ENCODE measurements at places on chromosomes 13 and 19.

GRCh38 chr19:39919976-39920375 lies 14.5 kb downstream of the FCGBP start:
- DNase-seq = no peak

DNA sequence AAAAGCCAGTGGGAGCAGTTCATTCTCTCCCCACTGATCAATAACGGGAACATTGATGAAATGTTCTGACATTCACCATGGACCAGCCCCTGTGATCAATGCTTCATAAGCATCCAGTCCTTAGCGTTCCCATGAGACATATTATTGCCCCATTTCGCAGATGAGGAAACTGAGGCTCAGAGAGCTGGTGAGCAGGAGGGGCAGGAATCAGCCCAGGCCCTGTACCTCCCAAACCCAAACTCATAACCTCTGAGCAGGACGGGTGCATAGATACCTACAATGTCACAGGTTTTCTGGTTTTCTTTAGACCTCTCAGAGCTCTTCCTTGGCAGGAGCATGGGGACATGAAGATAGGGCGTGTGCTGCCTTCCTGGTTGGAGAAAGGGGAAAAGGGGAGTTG lies 2.1 kb downstream of the MCOLN1 start:
- no peak for DNase-seq

DNA sequence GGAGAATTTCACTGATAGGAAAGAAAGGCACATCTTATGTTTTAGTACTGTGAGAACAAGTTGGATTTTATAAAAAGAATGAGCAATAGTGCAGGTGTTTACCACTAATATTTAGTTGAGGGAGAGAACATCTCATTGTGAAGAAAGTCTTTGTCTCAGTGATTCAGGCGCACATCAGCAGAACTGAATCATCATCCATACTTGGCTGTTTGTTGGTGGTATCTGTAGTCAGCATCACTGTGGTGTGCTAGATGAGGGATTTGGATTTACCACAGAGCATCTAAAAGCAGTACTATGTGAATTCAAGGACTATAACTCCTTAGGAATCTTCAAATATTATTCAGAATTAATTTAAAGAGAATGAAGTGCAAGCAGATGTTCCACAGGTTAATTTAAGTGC lies 1380.5 kb upstream of the ATXN8OS start:
- no peak for DNase-seq

DNA sequence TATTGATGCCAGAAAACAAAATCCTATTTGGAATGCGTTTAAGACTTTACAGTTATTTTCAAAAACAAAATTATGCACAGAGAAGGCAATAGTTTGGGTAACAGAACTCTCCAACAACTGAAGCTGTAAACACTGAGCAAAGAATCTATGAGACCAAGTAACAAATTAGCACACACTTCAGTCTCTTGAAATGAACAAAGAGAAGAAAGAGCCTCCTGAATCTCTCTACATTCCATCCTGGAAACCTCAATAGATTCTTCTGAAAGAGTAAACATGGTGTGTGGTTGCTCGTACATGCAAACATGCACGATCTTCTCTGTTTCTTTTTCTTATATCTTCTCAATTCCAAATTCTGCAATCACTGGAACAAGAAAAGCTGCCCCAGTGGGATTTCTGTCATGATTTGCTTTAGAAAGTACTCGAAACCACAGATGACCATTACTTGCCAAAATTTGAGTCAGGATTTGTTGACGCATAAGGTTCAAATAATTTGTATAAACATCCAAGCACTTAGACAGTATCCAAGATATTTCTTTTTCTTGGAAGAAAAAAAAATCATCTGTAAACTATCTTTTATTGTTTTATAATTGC lies 137.9 kb upstream of the DACH1 start:
- no peak for DNase-seq

DNA sequence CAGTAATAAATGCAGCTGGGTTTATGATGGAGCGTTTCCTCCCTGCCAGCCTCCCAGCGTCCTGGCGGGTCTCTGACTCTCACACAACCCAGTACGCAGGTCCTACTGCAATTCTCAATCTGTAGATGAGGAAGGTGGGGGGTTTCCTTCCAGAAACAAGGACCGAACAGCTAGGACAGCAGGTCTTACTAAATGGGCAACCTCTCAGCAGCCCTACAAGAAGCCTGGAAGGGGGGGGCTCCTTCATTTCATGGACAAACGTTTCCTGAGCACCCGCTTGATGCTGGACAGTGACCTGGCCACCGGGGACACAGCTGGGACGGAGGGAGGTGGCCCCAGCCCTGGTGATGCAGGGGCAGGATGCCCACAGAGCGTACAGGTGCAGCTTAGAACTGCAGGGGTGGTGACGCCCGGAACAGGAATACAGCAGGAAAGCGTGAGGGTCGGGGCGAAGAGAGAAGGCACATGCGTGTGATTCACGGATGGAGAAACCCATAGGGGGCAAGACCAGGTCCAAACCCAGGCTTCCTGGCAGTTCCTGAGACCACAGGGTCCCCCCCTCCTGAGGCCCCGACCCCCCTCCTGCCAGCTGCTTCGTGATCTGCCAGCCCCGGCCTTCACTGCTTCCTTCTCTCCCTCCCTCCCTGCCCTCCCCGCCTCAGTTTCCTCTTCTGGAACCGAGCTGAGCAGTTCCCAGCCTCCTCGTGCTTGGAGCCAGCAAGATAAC lies 732 bp upstream of the C2CD4C start:
- no peak for DNase-seq

- DNase-seq = no peak
Observed at GRCh38 chr13:80508031-80508430, 167.1 kb upstream of the SPRY2 start.

DNA sequence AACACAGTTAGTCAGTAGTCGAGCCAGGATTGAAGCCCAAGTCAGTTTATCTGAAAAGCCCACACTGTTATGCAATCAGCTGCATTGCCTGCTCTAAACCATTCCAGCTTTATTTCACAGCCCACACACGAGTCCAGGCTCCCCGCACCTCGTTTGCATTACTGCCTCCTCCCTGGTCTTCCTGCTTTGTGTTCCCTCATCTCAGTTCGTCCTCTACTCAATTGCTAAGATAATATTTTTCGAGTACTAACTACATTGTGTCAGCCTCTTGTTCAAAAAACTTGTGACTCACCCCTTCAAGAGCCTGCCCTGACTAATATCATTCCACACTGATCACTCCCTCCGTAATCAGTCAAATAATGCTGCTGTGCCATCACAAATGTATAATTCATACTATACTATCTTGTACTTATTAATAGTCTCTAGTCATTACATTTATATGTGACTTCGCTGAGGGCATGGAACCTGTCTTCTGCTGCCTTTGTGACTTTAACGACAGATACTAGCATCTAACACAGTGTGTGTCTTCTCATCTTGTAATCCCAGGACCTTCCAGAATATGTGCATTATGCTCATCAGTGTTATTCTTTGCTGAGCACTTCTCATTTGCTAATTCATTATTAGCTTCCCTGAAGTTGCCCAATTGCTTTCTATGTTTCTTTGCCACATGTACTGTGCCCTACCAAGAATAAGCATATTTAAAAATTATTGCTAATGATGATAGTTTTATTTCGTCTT lies 26.2 kb upstream of the WDFY2 start:
- DNase-seq = no peak

DNA sequence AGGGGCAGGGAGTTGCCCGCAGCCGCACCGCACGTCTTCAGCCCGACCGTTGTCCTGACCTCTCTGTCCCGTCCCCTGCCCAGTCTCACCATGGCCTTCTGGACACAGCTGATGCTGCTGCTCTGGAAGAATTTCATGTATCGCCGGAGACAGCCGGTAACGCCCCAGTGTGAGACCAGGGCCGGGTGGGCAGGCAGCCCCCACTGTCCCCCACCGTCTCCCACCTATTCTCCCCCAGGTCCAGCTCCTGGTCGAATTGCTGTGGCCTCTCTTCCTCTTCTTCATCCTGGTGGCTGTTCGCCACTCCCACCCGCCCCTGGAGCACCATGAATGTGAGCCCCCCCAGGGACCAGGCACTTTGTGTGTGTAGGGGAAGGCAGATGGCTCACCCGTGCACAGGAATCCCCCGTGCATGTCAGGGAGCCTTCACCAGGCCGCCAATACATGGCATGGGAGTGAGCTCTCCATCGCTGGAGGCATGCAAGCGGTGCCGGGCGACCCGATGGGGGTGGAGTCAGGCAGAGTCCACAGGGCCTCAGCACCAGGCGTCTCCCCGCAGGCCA lies 1.4 kb downstream of the ABCA7 start:
- no peak for DNase-seq

- DNase-seq = no peak
Observed at GRCh38 chr13:49503951-49504350, 8.2 kb downstream of the PHF11 start.

- no peak for DNase-seq
Observed at GRCh38 chr13:112066624-112067004, 335 bp upstream of the SOX1 start.

- no peak for DNase-seq
Observed at GRCh38 chr19:51740356-51740755, 11.3 kb downstream of the FPR1 start.

DNA sequence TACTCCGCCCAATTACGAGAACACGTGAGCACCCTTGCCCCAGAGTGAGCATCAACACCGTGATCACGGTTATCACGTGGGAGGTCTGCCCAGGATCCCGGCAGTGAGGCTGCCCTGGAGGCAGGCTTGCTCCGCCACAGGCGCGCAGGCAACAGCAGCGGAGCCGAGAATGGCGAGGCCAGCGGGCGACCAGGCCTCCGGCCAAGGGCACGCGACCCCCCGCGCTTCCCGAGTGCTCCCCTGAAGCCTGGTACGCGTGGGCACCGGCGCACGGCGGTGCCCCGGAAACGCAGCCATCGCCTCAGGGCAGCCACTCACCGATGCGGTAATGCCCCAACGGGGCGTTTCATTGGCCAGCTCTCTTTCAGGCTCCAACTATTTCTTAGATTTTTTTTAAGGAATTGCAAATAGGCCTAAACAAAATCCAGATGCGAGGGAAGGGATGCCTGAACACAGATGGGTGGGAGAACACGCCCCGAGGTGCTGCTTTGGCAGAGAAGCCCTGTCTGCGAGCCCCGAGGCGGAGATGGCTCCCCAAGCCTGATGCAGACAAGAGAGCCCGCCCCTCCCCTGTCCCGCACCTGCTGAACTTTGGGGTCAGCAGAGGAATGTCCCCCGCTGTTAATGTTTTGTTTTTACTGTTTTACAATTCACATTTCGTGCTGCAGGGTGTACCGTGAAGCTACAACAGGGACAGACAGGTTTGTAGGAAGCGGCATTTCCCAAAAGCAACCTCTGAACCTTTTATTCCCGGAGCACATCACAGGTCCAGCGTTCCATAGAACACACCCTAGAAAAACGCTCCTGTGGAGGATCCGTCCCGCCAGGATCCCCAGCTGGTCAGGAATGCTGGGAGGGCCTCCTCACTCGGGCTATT lies 132.7 kb downstream of the ZDHHC20 start:
- no peak for DNase-seq

DNA sequence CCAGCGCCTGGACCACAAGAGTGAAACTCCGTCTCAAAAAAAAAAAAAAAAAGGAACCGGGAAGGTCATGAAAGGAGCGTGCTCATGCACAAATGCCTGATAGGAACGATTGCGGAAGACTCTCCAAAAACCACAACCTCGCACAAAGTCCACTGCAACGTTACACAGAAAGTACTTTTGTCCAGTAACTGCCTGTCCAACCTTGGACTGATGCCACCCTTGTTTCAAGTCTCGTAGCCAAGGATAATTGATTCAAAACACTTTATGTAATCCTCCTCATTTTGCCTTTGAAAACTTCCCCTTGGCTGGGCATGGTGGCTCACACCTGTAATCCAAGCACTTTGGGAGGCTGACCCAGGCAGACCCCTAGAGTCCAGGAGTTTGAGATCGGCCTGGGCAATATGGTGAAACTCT lies 13.7 kb downstream of the LGALS7 start:
- DNase-seq = no peak

- no peak for DNase-seq
Observed at GRCh38 chr19:44814517-44814916, 5.6 kb downstream of the BCAM start.

DNA sequence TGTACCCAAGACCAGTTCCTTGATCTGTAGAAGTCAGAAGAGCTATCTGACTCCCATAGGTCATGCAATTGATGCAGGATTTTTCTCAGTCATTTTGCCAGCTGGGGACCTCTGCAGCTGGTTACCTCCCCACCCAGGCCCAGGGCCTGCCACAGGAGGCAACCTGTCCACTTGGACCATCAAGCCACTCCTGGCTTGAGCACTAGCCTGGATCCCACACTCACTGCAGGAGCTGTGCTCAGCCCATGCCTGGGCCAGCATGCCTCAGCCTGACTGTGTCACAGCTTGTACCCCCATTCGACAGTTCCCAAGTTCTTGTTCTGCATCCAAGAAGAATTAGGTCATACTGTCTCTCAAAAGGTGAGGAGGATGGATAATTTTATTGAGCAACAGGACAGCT lies 189.4 kb downstream of the PCDH17 start:
- DNase-seq = no peak

GRCh38 chr19:4068047-4068966 lies 1.6 kb upstream of the ZBTB7A start:
- no peak for DNase-seq

- DNase-seq = no peak
Observed at GRCh38 chr13:51825165-51825592, 19.8 kb downstream of the TMEM272 start.

GRCh38 chr13:34512817-34513216 lies 429.3 kb upstream of the NBEA start:
- no peak for DNase-seq

DNA sequence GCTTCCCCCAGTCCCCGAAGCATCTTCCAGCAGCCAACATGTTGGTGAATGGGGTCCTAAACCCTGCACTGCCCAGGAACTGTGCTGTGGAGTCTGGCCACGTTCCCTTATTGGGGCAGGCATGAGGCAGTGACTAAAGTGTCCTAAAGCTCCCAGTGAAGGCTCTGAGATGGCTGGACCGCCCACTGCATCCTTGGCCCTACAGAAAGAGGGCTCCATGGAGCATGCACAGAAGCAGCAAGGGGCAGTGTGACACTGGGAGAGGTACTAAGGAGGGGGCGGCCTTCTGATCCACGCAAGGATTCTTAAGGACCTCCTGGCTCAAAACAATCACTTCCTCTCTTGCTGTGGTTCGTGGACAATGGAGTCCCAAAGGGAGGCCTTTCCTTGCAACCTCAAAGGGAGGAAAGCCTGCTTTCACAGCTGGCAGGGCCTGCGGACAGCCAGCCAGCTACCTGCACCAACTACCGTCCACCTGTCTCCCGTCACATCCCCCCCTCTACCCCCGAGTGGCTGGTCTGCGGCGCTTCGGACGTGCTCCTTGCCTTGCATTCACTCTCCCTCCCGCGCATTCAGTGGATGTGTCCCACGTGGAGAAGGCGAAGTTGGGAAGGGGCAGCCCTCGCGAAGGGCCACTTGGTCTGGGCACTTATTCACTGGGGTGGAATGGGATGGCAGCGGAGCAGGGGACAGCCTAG lies 63.9 kb upstream of the STARD13 start:
- no peak for DNase-seq

DNA sequence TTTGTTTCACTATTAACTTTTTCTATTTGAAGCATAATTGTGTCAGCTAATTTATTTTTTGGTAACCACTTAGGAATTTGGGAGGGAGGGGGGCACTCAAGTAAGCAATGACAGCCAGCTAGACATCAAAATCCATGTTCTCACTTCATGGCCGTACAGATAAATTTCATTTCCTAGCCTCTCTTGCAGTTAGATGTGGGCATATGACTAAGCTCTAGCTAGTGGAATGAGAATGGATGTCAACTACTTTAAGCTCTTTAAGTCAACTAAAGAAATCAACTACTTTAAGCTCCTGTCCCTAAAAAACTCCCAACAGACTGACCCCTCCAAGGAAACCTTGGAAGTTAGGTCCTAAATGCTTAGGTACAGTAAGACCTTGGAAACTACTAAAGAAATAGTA lies 92.0 kb downstream of the KCNRG start:
- DNase-seq = no peak

GRCh38 chr13:99356262-99357091 lies 49.3 kb upstream of the GPR183 start:
- no peak for DNase-seq

Data from stimulated activated effector memory CD8-positive, alpha-beta T cell treated with anti-CD3 and anti-CD28 coated beads, Interleukin-12 subunit alpha, Interleukin-12 subunit beta, amount 100 ng/mL, for 72 hours (primary cell).